Sciatic nerve (tissue), 2 donors: ENCODE measurements at places on chromosomes 13 and 19. TPM values are rescaled to one million over a fixed set of nuclear protein-coding genes. Genes with fewer than 3 reads are reported as not detected.

SPTBN4 gene
- total RNA-seq = 20.9 TPM

GRCh38 chr19:11012507-11012906, 51.7 kb downstream of the SMARCA4 start:
- DNase-seq = no peak

- no peak for DNase-seq
These were observed 19.5 kb downstream of the FAM124A start for GRCh38 chr13:51241720-51242119.

- no peak for DNase-seq
These were observed 73.5 kb downstream of the PEPD start for GRCh38 chr19:33448159-33448516.

DNA sequence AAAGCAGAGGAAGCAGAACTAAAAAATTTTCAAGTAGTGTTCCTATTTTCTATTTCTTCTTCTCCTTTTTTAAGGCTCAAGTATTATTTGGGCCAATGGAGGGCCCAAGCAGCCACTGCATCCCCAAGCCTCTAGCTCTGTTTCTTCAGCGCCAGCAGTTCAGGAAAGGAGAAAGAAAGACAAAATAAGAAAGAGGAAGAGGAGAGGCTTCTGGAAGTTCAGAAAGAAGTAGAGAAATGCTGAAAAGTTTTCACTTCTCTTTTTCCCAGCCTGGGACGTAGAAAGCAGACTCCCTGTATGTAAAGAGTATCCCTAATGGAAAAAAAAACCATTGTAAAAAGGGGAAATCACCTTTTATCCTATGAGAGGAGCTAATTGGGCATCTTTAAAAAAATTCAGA, 165.5 kb upstream of the KLF12 start:
- no peak for DNase-seq

GRCh38 chr13:31160857-31161556, 697 bp downstream of the HSPH1 start:
- DNase-seq = peak; percentile 79

- no peak for DNase-seq
These were observed 17.2 kb downstream of the KCNC3 start for GRCh38 chr19:50311723-50312635.

DNA sequence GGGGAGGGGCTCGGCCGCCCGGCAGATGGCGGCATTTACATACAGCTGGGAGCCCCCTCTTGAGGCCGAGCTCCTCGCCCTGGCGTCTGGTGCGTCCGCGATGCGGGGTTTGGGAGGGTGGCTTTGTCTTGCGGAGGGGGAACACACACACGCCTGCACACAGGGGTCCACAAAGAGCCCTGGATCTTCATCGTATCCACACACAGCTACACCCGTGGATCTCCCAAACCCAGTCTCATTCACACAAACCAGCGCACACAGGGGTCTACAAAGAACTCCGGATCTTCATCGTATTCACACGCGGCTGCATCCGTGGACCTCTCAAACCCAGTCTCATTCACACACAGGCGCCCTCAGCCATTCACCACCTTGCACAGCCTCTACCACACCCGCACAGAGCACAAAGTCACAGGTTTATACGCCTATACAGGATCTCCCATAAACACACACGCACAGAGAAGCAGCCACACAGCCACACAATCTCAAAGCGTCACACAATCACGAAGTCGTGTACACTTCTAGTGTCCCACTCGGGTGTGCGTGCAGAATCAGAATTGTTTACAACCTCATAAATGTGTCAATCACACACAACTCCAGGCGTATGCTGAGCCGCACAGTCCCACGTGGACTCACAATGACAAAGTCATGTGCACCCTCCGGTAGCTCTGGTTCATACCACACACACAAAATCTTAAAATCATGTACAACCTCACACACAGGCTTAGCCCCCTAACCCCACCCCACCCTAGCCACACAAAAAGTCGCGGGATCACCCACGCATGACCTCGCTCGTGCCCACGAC, 550 bp upstream of the DLL3 start:
- DNase-seq = no peak
